Cardiac fibroblast (primary cell): ENCODE measurements at places on chromosomes 4 and X.

DNA sequence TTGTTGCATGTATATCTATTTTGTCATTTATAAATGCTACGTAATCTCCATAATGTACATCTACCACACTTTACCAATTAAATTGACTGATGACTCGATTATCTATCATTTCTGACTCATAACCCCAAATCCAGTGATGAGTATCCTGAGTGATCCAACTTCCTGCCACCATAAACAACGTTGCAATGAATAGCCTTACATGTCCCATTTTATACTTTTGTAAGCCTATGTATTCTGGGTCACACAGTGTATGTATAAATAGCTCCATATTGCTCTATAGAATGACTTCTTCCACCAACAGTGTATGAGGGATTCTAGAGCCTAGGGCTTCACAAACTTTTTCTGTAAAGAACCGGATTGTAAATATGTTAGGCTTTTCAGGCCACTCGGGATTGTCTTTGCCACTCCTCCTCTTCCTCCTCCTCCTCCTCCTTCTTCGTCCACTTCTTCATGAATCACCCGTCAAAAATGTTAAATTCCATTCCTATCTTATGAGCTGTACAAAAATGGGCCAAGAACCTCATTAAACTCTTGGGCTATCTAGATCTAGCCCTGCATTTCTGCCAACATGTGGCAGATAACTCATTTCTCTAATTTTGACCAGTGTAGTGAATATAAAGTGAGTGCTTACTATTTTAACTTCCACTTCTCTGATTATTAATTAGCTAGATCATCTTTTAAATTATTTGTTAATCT lies 672.2 kb upstream of the AMOT start:
- peak; percentile 82 for DNase-seq

- peak; percentile 8 for DNase-seq
Observed at GRCh38 chrX:12950851-12951594, 23.9 kb upstream of the TMSB4X start.

- peak; percentile 82 for DNase-seq
Observed at GRCh38 chr4:99205153-99205979, 13.7 kb downstream of the ADH6 start.

DNA sequence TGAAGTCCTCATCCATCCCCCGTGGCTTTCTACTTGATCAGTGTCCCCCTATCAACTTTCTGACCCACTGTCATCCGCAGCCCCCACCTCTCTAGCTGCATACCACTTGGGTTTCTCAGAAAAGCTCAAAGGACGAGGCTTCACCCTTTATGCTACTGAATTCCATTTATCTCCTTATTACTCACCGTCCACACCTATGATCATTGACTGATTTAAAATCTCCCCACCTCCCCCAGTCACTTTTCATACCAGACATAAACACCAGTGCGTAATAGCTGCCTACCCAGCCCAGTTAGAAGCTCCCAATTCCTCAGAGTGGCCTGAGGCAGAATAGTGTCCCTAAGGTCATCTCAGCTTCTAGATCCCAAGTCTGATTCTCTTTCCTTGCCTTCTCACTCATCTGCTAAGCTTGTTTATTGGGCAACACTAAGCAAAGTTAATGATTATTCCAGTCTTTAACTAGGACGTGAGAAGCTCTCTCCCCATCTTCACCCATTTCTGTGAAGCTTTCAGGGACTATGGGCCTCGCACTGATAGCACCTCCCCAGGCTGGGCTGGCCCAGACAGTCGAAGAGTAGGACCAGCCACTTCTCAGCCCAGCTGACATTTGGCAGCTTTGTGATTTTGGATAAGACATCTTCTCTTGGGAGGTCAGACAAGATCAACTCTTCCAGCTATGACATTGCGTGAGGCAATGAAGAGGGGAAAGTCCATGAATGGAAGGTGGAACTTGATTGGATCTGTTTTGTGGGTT lies 7.2 kb upstream of the DDX60L start:
- DNase-seq: no peak

- DNase-seq: peak; percentile 97
Observed at GRCh38 chr4:119025916-119026661, 109.5 kb upstream of the MYOZ2 start.

DNA sequence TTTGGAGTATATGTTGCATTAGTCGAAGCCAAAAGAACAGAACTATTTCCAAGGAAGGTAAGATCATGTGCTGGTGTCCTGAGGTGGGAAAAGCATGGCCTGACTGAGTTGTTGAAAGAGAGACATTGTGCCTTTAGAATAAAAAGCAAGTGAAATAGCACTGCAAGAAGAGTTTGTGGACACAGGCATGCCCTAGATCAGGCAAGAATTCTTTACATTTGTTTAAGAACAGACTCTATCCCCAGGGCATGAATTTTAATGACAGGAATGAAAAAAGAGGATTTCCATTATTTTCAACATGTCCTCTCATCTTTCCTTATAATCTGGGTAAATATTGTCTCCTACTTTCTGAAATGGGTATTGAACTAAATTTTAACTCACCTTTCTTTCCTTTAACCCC lies 516.2 kb upstream of the GALNT7 start:
- no peak for DNase-seq

DNA sequence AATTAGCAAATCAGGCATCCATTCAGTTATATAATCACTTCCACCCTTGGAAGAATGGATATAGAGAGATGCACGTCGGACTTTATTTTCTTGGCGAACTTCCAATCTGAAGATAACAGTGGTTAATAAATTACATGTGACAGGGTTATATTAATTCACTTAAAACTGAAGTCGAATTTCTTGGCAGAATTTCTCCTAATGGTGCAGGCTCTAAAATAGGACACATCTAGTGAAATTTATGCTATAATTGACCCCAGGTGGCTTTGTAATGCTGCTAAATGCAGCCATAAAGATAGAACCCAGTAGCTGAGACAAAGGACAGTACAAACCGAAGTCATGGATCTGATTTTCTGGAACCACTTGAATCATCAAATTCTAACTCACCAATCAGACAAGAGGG lies 20.8 kb upstream of the SLC10A4 start:
- DNase-seq: no peak

GRCh38 chrX:108438110-108438623 lies at the start of gene COL4A6:
TSS of gene COL4A6 (minus strand) at chrX:108438422. CDS start at chrX:108438196, 226 bp downstream.
- DNase-seq: no peak

- no peak for DNase-seq
Observed at GRCh38 chr4:26377328-26378311, 56.8 kb downstream of the RBPJ start.

GRCh38 chr4:40838742-40839141 lies 89.0 kb downstream of the NSUN7 start:
- no peak for DNase-seq

DNA sequence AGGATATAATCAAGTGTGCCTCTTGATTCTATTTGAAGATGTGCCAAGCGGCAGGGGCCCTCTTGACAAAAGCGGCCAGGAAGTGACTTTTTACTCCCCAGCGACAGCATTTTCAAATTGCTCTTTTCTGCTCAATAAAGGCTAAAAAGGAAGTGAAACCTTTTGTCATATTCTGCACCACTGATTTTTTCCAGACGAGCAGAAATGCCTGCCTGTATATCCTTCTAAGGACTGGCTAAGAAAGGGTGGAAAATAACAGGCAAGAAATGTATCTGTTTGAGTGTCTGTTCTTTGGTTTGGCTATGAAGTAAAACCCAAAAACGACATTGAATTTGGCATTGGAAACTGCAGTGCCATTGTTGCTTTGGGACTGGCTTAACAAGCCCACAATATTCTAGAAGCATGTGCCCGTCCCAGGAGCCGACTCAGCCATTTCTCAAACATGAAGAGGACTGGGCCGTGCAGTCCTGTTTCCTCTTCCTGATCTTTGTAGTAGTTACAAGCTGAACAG lies 25.4 kb downstream of the TMSB4X start:
- no peak for DNase-seq

DNA sequence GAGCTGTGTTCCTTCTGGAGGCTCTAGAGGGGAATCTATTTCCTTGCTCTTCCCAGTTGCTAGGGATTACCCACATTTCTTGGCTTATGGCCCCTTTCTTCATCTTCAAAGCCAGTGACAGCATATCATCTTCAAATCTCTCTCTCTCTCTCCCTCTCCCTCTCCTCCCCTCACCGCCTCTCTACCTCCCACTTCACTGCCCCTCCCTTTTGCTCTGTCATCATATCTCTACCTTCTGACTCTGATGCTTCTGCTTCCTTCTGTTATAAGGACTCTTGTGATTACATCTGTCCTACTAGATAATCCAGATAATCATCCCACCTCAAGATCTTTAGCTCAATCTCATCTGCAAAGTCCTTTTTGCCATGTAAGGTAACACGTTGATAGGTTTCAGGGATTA lies 93.1 kb upstream of the TEX13D start:
- DNase-seq: no peak

DNA sequence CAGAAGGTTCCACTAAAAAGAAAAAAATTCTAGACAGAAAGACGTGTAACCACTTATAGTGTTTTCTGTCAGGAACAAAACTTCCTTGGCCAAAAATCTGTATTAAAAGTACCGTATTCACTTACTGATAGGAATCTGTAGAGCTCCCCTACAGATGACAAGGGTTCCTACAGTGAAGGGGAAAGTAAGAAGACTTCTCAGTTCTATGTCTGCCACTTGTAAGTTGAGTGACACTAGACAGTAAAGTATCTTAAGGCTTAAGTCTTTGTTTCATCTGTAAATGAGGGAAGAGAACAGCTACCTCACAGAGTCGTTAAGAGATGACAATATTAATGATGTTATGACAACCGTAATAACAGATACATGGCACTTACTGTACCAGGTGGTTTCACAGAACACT lies 3.3 kb downstream of the COQ2 start:
- no peak for DNase-seq

DNA sequence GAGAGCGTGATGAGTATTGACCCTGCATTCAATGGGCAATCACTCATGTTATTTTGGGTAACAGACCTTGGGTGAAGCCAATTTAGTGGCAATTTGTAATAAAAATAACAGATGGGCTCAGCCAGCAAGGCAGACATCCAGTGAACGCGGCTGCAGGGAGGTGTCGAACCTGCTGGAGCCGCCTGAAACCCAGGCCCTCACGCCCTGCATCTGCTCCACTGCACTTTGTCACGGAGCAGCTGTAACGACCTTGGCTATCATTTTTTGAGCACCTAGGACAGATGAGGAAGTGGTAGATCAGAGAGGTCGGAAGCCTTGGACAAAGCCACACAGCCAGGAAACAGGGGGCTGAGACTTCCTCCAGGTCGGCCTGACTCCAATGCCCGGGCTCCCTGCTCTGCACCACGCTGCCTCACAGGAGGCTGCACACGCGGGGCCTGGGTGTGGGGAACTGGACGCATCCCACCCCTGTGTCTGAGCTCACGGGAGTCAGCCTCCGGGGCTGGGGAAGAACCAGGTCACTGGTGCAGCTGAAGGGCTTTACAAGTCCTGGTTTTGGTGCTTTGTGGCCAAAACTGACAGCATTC lies 19.4 kb downstream of the HMX1 start:
- no peak for DNase-seq
